H4 (cell line): ENCODE measurements at places on chromosomes 6 and 20. TPM values are rescaled to one million over a fixed set of nuclear protein-coding genes. Genes with fewer than 3 reads are reported as not detected.

- no peak for DNase-seq
Observed at GRCh38 chr20:49219924-49220831, 962 bp downstream of the DDX27 start.

DNA sequence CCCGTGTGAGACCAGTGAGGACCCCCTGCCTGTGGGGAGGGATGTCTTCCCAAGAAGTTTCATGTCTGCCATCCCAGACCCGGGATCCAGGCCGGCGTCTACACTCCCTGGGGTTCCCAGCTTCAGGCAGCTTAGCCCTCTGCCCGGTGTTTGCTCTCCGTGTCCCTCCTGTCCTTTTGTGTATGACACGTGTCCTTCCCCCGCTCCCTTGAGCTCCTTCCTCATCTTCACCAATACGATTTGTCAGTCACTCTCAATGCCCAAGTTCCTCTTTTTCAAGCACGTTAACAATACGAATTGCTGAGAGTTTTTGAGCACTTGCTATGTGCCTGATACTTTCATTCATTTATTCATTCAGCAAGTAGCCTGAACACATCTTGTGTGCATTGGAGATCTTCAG is 115.6 kb upstream of the PTPN1 start:
- DNase-seq = no peak

DNA sequence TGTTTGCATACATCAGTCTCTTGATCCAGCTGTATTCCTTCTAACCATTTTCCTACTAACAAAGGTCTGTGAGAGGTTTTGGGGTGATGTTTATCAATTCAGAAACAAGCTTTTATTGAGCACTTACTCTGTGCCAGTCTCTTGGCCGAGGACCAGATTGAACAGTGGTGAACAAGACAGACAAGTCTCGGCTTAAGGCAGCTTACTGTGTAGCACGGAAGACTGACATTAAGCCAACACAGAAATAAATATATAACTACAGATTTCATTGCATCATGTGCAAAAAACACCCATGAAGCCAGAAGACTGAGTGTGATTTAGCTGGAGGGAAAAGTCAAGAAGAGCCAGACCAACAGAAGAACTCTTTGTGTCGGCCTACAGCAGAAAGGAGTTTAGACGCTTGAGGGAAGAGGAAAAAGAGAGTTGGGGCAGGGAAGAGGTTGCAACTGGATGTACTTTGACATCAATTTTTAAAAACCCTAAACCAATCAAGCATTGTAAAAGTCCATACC is 549.6 kb upstream of the CITED2 start:
- DNase-seq = no peak

GRCh38 chr6:47792216-47792733 is 10.4 kb downstream of the OPN5 start:
- DNase-seq = no peak

- peak; percentile 94 for DNase-seq
Observed at GRCh38 chr6:26251354-26252076, 113.5 kb upstream of the BTN3A2 start.

Gene SSR1
- total RNA-seq = 107 and 127 TPM in 2 replicates

Gene HUS1B
- total RNA-seq = 2.1 TPM in 1 of 2 replicates, not detected in the other

Gene FRMD1
- total RNA-seq = not detected in 2 replicates
